ENCODE measurements at places on chromosomes 3 and 15. TPM values are rescaled to one million over a fixed set of nuclear protein-coding genes. Genes with fewer than 3 reads are reported as not detected.

- DNase-seq: no peak
These were observed 27.2 kb downstream of the SEMA6D start for GRCh38 chr15:47744496-47744895.

The RARB gene
- 11.7 TPM for total RNA-seq

DNA sequence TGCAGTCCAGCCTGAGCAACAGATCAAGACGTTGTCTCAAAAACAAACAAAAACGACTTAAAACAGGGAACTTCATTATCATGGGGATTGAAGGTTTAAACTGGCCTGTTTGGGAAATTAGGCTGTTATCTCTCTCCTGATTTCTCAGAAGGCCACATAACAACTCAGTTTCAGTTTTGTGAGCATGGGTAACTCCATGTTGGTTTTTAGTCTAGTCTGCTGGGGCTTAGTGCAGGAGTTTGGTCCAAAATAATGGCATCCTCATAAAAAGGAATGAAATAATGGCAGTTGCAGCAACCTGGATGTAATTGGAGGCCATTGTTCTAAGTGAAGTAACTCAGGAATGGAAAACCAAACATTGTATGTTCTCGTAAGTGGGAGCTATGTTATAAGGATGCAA lies 2.3 kb upstream of the ZNF280D start:
- no peak for DNase-seq

The LMAN1L gene
- not detected for total RNA-seq

The PCBP4 gene
- total RNA-seq: 75.3 TPM

The EPHB3 gene
- total RNA-seq: 2.9 TPM

The SQOR gene
- total RNA-seq: 4.7 TPM

The CLDN11 gene
- total RNA-seq: 1.7 TPM

GRCh38 chr15:50140983-50141382 lies 21.9 kb upstream of the ATP8B4 start:
- no peak for DNase-seq

GRCh38 chr3:83843716-83844115 lies 1115.1 kb upstream of the CADM2 start:
- no peak for DNase-seq

GRCh38 chr15:45026651-45027190 lies 3.7 kb downstream of the SORD start:
- DNase-seq: no peak

The MESP2 gene
- total RNA-seq: not detected

DNA sequence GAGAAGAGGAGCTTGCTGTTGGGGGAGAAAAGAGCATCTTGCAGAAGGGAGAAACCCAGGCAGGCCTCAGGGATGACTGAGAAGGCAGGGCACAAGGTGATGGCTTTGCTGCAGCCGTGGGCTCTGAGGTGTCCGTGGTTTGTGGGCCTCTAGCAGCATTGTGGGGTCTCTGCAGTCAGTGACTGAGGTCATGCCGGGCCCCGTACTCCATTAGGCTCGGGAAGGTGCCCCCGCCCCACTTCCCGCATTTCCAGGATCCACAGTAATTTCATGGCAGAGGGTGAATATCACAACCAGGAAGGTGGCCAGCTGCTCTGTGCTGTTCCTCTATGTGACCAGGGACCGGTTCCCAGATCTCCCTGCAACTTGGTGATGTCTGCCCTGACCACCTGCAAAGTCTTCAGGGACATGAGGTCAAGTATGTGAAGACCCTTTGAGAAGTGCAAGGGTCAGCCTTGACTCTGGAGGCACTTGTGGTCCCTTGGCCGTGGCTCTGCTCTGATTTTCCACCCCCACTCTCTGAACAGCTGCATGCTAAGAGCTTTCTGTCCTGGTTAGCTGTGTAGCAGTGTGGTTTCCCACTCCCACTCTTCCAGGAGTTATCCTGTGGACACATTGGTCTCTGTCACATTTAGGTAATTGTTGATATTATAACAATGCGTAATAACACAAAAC lies 3.6 kb downstream of the KLF13 start:
- no peak for DNase-seq

The PLSCR2 gene
- not detected for total RNA-seq

DNA sequence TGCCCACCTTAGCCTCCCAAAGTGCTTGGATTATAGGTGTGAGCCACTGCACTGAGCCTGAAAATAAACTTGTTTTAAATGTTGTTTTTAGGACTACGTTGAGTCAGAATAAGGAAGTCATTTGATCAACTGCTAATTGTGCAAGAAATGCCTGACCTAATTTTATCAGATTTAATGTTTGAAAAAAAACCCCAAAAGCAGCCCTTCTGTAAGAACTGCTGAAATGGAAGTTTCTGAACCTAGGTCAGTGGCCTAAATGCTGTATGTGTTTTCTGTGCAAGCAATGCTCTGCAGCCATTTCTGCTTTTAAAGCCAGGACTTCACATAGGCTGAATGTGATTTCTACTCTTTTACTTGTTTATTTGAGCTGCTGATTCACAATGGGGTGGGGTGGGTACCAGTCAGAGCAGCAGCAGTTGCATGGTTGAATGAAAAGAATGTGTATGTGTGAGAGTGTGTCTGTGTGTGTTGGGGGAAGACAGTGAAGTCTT lies 6.6 kb downstream of the GPX1 start:
- DNase-seq: peak; percentile 73

- no peak for DNase-seq
These were observed 10.6 kb upstream of the JMJD7 start for GRCh38 chr15:41817327-41817726.

The TNNC1 gene
- total RNA-seq: 32.1 TPM

DNA sequence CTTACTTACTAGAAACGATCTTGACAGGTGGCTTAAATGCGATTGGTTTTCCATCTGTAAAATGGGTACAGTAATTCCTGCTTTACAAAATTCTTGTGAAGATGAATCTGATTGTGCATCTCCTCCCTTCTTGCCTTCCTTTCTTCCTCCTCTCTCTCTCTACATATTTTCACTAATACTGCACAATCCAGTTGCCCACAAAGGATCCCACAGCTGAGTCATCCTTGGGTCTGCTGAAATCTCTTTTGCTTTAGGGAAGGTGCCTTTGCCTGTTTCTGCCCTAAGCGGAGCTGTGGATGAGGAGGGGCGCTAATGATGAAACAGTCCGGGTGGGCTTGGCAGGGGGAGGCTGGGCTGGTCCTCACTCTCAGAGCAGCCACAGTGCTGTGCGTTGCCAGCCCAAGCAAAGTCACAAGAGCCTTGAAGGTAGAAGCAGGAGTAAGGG lies 46.1 kb downstream of the AMOTL2 start:
- DNase-seq: peak; percentile 90

The ITIH3 gene
- total RNA-seq: 8.9 TPM

The TRPM1 gene
- 0.08 TPM for total RNA-seq

DNA sequence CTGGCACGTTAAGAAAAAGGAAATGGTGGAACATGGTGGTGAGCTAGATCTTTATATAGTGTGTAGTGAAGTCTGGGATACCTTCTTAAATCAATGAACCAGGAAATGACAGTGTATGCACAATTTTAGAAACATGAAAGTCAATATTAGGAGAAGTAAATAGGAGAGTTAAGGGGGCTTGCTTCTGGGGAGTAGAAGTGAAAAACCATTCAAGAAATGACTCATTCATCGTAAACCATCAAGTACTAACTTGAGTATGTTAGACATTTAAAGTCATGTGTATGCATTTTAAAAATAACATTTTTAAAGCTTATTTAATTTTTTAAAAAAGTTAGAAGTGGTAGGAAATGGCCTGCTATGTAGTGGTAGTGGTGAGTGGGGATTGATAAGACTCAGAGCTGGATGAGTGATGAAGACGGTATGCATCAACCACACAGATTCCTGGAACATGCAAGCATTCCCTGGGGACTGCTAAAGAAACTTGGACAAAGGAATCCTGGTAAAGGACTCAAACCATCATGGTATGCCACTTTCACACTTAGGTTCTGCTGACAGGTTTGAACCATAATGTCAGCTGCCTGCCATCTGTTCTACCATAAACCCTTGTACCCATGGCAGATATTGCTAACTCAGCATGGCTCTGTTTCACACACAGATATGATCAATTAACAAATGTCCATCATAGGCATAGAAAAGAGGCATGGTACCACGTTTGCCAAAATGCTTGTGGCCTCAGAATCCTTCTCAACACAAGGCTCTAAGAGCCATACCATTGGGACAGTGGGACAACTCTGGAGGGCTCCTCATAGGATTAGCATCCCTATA lies 28.9 kb upstream of the MITF start:
- DNase-seq: peak; percentile 67

DNA sequence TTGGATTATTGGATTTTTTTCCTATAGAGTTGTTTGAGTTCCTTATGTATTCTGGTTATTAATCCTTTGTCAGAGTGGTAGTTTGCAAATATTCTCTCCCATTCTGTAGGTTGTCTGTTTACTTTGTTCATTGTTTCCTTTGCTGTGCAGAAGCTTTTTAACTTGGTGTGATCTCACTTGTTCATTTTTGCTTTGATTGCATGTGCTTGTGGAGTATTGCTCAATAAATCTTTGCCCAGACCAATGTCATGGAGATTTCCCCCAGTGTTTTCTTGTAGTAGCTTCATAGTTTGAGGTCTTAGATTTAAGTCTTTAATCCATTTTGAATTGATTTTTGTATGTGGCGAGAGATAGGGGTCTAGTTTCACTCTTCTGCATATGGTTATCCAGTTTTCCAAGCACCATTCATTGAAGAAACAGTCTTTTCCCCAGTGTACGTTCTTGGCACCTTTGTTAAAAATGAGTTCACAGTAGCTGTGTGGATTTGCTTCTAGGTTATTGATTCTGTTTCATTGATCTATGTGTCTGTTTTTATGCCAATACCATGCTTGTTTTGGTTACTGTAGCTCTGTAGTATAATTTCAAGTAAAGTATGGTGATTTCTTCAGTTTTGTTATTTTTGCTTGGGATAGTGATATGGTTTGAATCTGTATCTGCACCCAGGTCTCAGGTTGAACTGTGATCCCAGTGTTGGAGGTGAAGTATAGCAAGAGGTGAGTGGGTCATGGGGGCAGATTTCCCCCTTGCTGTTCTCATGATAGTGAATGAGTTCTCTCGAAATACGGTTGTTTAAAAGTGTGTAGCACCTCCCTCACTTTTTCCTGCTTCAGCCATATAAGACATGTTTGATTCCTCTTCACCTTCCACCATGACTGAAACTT lies 46.1 kb upstream of the TNFSF10 start:
- DNase-seq: no peak

DNA sequence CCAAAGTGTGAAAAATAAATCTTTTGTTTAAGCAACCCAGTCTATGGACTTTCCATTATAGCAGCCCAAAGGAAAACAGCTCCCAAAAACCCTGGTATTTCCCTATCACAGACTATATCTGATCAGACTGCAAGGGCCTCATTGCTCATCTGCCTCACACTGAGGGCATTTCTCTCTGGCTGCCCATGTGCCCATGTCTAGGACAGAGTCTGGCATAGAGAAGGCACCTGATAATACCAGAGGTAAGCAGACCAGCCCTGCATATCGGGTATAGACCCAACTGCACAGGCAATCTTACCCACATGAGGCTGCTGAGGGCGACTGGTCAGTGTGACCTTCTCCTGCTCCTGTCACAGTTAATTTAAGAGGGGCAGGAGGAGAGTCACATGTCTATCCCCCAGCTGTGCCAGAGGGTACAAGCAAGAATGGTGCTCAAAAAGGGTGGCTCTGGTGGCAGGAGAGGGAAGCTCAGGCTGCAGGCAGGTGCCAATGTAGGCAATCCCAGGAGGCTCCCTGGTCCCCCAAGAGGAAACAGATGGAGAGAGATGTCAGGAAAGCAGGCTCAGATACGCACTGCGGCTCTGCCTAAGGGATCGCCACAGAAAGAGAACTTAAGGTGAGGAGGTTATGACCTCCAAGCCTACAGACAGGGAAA lies 3.1 kb downstream of the CSRNP1 start:
- no peak for DNase-seq

- DNase-seq: no peak
These were observed 39.6 kb downstream of the VPS13C start for GRCh38 chr15:62020576-62021160.

DNA sequence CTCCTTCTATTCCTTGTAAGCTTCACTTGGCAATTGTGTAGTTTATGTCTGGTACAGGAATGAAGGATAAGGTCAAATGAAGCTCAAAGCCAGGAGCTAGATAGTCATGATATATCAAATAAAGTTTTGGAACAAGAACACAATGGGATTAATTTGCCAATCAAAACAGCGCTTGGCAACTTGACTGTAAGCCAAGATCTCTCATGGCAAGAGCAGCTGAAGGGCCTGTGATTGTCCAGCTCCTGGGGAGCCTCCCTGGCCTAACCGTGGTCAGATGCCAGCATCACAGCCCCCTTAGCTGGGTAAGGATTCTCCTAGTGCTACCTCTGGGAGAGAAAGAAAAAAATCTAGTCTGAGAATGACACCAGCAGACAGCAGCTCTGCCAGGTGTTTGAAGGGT lies 97.2 kb downstream of the LIPC start:
- DNase-seq: no peak

The CATSPER2 gene
- total RNA-seq: 1.3 TPM

GRCh38 chr3:16176391-16177030 lies 2.0 kb downstream of the GALNT15 start:
- DNase-seq: no peak

The SATB1 gene
- 1.1 TPM for total RNA-seq

DNA sequence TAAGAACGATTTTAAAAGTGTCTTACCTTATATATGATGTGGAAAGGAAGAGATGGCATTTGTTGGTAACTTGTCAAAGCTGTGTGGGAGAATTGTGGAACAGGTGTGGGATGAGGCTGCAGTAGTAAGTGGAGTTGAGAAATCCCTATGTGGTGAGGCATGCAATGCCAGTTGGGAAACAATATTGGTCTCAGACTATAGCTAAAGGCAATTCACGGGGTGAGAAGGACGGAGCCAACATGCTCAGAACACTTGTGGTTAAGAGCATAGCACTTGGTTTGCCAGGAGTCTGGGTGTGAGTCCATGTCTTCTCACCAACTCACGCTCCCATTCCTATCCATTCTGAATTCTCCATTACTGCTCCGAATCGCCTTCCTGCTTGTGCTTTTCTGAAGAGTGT lies 615.6 kb upstream of the ADAMTS9 start:
- DNase-seq: no peak

The IL17RE gene
- 0.37 TPM for total RNA-seq

The GOLGA6A gene
- total RNA-seq: not detected

Measured in SJSA1 (cell line).